PC-3 (cell line): ENCODE measurements at places on chromosomes 5 and 9. TPM values are rescaled to one million over a fixed set of nuclear protein-coding genes. Genes with fewer than 3 reads are reported as not detected.

- H3K27me3 ChIP-seq, result no peaks in the 10 kb centered on the region
- no peak overlapping the region for H3K27ac ChIP-seq
- H3K4me3 ChIP-seq, result no peak overlapping the region
- H3K36me3 ChIP-seq, result no peaks in the 10 kb centered on the region
Observed at GRCh38 chr5:110058175-110058574, 368.4 kb downstream of the MAN2A1 start.

- no peaks in the 10 kb centered on the region for H3K36me3 ChIP-seq
- no peak overlapping the region for H3K4me3 ChIP-seq
- DNase-seq, result no peak
- H3K4me1 ChIP-seq, result no peaks in the 10 kb centered on the region
- H3K27me3 ChIP-seq, result peaks cover 8% of the 10 kb centered on the region; the same call in 1 of the 2 replicates
- H3K27ac ChIP-seq, result no peak overlapping the region
Observed at GRCh38 chr9:135087899-135088347, 455 bp downstream of the OLFM1 start.

GRCh38 chr5:55860288-55860687 is 9.1 kb downstream of the IL31RA start:
- H3K4me3 ChIP-seq, result no peak overlapping the region
- no peak for DNase-seq
- no peak overlapping the region for H3K27ac ChIP-seq

GRCh38 chr9:125586172-125586511 is 120.9 kb downstream of the MAPKAP1 start:
- no peaks in the 10 kb centered on the region for H3K4me1 ChIP-seq
- no peaks in the 10 kb centered on the region for H3K36me3 ChIP-seq
- no peak overlapping the region for H3K27ac ChIP-seq
- H3K27me3 ChIP-seq, result no peaks in the 10 kb centered on the region

DNA sequence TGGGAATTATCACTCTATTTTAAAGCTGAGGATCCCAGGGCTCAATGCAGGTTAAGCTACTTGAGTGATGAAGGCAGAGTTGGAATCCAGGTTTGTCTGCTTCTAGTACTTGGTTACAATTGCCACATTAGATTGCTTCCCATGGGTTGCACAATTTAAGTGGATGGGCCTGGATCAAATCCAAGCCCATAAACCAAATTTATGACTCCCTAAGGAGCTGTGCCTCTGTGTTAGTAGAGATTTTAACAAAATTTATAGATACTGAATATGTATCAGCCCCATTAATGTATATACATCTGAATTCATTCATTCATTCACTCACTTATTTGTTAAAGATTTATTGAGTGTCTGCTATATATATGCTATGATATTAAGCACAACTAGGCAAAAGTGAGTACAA is 332.3 kb upstream of the KLF9 start:
- DNase-seq, result no peak
- no peak overlapping the region for H3K27ac ChIP-seq
- no peak overlapping the region for H3K4me3 ChIP-seq
- H3K36me3 ChIP-seq, result no peaks in the 10 kb centered on the region
- no peaks in the 10 kb centered on the region for H3K4me1 ChIP-seq
- no peaks in the 10 kb centered on the region for H3K27me3 ChIP-seq

GRCh38 chr5:86646671-86647070 is 28.9 kb downstream of the COX7C start:
- no peak for DNase-seq
- no peaks in the 10 kb centered on the region; the same call in 1 of the 2 replicates for H3K27me3 ChIP-seq
- no peak overlapping the region for H3K4me3 ChIP-seq
- no peaks in the 10 kb centered on the region for H3K36me3 ChIP-seq

GRCh38 chr9:130243015-130243881 is 22.3 kb upstream of the HMCN2 start:
- DNase-seq, result peak; percentile 65

DNA sequence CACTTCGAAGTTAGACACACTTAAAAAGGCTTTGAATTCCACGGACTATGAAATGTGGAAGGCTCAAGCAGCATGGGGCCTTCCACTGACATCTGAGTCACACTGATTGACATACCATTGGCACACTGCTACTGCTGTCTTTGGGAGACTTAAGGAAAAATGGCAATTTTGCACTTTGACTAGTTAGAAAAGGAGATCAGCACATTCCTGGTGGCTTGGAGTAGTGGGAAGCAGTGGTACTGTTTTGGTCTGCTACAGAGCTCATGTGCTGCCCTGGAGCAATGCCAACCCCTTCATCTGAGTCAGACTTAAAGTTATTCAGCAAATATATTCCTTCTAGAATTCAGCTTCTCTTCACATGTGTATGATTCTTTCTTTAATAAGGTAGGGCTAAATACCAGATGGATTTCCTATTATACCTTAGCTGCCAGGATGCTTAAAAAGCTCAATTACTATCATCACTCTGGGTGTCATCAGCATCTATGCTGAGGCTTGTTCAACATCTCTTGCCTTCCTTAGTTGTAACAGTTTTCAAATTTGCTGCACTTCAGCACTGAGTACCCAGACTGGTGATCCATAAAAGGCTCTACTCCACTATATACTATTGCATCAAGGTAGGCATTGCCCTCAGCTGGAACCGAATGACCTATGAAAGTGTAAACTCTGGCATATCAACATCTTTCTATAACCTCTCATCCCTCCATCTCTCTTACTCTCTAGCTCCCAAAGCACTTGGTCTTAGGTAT is 42.3 kb upstream of the MOCS2 start:
- H3K36me3 ChIP-seq, result no peaks in the 10 kb centered on the region
- H3K27ac ChIP-seq, result no peak overlapping the region
- peak; percentile 37 for DNase-seq
- no peaks in the 10 kb centered on the region for H3K27me3 ChIP-seq

GRCh38 chr5:92907938-92908606 is 672.9 kb downstream of the NR2F1-AS1 start:
- H3K4me1 ChIP-seq, result peaks cover 15% of the 10 kb centered on the region
- no peak overlapping the region for H3K27ac ChIP-seq
- no peaks in the 10 kb centered on the region for H3K36me3 ChIP-seq
- no peak overlapping the region for H3K4me3 ChIP-seq
- no peak for DNase-seq

DNA sequence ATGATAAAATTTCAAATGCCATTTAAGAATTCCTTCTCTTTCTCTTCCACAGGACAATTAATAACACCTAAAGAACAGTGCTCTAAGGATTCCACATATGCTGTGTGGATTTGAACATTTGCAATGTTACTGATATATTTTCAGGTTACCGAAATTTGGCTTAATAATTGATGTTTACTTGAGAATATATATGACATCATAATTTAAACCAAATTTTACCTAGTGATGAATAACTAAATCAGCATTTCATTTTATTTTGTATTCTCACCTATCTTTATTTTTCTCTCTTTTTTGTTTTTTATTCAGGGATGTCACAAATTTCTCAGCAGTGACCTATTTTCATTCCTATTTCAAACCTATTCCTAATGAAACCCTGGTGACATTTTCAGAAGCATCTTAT is 429.6 kb downstream of the SLCO4C1 start:
- H3K4me1 ChIP-seq, result no peaks in the 10 kb centered on the region
- no peak overlapping the region for H3K4me3 ChIP-seq
- no peak for DNase-seq
- H3K27me3 ChIP-seq, result no peaks in the 10 kb centered on the region
- H3K36me3 ChIP-seq, result no peaks in the 10 kb centered on the region

DNA sequence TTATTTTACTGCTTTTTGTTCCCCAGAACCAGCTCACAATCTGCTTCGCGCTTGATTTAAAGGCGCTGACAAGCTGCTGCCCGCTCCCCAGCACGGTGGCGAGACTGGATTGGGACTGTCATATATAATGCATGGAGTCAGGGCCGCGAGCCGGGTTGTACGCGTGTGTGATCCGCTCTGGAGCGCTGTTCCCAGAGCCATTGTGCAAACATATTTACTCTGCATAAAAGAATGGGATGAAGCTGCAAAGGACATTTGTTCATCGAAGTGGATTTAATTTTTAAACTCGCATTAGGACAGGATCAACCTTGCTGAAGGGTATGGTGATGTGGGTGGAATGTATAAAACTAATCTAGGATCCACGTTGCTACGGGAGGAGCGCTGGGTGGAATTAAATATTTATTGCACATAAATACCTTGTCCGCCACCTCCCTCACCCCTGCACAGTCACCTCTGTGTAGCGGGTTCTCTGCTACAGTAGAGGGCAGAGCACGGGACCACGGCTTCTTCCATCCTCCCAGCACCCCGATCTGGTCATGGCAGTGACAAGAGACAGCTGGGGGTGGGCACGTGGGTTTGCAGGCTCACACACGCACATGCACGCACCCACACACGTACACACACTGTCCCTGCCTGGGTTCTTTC is 18.1 kb upstream of the FCN1 start:
- H3K4me3 ChIP-seq, result no peak overlapping the region
- peaks cover 70% of the 10 kb centered on the region for H3K27me3 ChIP-seq
- H3K27ac ChIP-seq, result no peak overlapping the region
- no peaks in the 10 kb centered on the region for H3K4me1 ChIP-seq
- H3K36me3 ChIP-seq, result no peaks in the 10 kb centered on the region

DNA sequence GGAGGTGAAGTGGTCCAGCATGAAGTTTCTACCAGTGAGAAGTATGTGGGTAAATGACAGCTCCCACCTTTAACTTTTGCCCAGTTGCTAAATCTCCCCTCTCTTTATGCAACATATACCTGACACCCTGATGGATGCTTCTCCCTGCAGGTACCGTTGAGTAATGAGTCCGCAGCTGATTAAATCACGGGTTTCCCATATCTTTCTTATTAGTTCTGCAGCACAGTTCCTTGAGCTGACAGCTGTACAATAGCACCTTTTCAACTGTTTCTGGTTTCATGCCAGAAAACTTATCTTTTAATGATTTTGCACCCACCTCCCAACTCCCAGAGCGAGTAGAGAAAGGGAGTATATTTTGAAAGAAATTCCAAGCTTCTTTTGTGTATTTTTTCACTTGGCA is 161.0 kb upstream of the TUT7 start:
- H3K27me3 ChIP-seq, result peaks cover 44% of the 10 kb centered on the region
- no peaks in the 10 kb centered on the region for H3K4me1 ChIP-seq
- no peaks in the 10 kb centered on the region for H3K36me3 ChIP-seq
- no peak for DNase-seq

GRCh38 chr9:34372467-34373011 is 4.2 kb downstream of the MYORG start:
- no peaks in the 10 kb centered on the region for H3K36me3 ChIP-seq
- H3K27ac ChIP-seq, result no peak overlapping the region
- H3K27me3 ChIP-seq, result no peaks in the 10 kb centered on the region
- H3K4me3 ChIP-seq, result no peak overlapping the region
- H3K4me1 ChIP-seq, result peaks cover 14% of the 10 kb centered on the region

GRCh38 chr5:55708732-55709131 is 3.4 kb downstream of the SLC38A9 start:
- H3K4me1 ChIP-seq, result peaks cover 23% of the 10 kb centered on the region
- peak; percentile 88 for DNase-seq
- no peaks in the 10 kb centered on the region for H3K27me3 ChIP-seq
- no peaks in the 10 kb centered on the region for H3K36me3 ChIP-seq
- 0 out of 2 replicates have a peak overlapping the region, but pooled peaks have one; percentile 30 for H3K4me3 ChIP-seq

DNA sequence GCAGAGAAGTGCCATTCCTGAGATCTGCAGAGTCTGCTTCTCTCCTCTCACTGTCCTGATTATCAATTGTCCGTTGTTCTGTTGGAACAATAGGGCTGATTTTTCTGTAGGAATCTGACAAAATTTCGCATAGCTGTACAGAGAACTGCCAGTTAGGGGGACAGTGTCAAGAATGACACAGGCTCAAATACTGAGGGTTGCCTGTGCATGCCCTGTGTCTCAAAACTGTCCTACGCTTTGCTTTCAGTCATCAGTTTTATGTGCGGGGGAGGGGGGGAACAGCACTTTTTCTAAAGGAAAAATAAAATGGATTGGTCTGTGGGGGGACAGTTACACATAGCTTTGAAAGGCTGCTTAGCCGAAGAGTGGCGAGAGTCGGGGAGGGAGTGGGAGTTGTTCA is 248.6 kb downstream of the PDZD2 start:
- H3K27me3 ChIP-seq, result no peaks in the 10 kb centered on the region
- H3K27ac ChIP-seq, result no peak overlapping the region
- no peak overlapping the region for H3K4me3 ChIP-seq
- no peaks in the 10 kb centered on the region for H3K36me3 ChIP-seq

DNA sequence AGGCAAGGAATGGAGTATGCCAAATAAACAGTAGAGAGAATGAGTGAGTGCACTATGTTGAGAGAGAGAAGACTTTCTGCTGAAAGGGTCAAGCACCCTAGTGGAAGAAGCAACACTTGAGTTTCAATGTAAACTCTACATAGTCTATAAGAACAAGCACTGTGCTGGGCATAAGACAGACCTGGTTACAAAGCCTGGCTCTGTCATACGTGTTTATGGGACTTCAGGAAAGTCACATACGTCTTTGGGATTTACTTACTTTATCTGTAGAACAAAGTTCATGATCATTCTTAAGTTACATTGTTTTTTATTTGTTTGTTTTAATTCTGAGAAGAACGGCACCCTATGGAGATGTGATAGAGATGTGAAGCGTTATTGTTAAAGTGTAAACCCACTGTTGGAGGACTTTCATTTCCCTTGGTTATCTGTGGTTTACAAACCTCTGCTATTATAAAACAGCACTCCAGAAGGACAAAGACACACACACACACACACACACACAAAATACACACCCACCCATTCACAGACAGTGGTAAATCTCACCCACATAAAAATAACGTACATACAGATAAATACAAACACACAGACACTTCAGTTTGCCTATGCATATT is 70.7 kb upstream of the TRIM32 start:
- H3K27me3 ChIP-seq, result no peaks in the 10 kb centered on the region
- no peak overlapping the region for H3K27ac ChIP-seq
- H3K4me1 ChIP-seq, result no peaks in the 10 kb centered on the region
- DNase-seq, result no peak
- no peak overlapping the region for H3K4me3 ChIP-seq

- H3K27me3 ChIP-seq, result no peaks in the 10 kb centered on the region
- H3K36me3 ChIP-seq, result no peaks in the 10 kb centered on the region
- H3K4me3 ChIP-seq, result no peak overlapping the region
- DNase-seq, result peak; percentile 26
- H3K27ac ChIP-seq, result no peak overlapping the region
- H3K4me1 ChIP-seq, result no peaks in the 10 kb centered on the region
Observed at GRCh38 chr9:116450378-116451139, 236.5 kb upstream of the TRIM32 start.

- H3K36me3 ChIP-seq, result peaks cover 89% of the 10 kb centered on the region
- no peaks in the 10 kb centered on the region for H3K27me3 ChIP-seq
- no peak for DNase-seq
- H3K27ac ChIP-seq, result no peak overlapping the region
- H3K4me1 ChIP-seq, result peaks cover 14% of the 10 kb centered on the region
- H3K4me3 ChIP-seq, result no peak overlapping the region
Observed at GRCh38 chr5:157533011-157533481, 42.5 kb downstream of the ADAM19 start.

The GPR21 gene
- 0.15 TPM in 1 of 2 replicates, not detected in the other for total RNA-seq

The MRPL22 gene
- 22.3 and 27.2 TPM in 2 replicates for total RNA-seq

The ITGA2 gene
- total RNA-seq, result 32.4 and 36.7 TPM in 2 replicates

The TBC1D2 gene
- 7.4 and 8.2 TPM in 2 replicates for total RNA-seq

The LRRC70 gene
- total RNA-seq, result 1.5 and 1.6 TPM in 2 replicates
